ENCODE measurements at places on chromosomes 13 and 19.

DNA sequence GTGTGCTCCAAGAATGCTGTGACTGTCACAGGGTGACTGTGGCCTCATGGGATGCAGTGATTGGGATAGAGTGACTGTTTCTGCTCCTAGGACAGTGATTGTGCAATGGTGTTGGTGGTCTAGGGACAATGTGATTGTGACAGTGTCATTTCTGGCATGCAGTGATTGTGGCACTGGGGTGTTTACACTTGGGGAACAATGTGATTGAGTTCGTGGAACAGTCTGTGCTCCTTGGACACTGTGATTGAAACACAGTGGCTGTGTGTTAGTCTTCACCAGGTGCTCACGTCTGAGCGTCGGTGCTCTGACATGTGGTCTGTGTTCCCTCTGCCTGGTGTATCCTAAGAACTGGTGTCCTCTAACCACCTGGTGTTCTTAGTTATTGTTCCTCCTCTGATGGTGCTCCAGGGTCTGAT, 1.7 kb downstream of the PDE4A start:
- no peak for DNase-seq

DNA sequence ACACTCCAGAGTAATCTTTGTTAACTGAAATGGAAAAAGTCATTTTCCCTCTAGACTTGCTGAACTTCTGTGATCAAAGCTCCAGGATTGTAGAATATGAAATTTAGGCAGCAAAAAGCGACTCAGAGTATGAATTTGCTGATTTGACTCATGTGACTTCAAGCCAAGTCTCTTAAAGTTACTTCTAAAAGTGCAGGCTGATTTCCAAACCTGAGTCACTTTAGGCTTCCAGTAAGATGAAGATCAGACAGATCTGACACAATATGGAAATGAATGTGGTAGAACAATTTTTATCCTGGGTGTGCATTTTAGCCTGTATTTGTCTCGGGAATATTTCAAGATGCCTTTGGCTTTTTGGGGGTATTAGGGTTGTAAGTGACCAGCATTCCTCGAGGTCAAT, 151.0 kb upstream of the TMTC4 start:
- no peak for DNase-seq

GRCh38 chr13:99481366-99481765, 19.9 kb upstream of the TM9SF2 start:
- DNase-seq = no peak

DNA sequence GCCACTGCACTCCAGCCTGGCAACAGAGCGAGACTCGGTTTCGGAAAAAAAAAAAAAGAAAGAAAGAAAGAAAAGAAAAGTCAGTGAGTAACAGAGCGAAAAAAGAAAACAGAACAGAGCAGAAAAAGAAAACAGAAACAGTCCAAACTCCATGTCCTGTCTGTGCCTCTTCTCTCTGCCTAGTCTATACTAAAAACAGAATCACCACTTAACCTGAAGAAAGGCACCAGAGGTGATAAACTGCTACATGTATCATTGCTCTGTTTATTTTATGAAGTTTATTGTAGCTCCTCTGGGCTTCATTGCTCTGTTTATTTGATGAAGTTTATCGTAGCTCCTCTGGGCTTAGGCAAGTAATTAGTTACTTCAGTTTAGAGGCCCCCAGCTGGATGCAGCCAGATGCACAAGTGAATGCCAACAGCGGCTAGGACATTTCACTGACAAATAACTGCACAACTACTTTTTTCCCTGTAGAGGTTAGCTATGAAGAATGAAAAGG, 39.2 kb downstream of the TBC1D4 start:
- no peak for DNase-seq

DNA sequence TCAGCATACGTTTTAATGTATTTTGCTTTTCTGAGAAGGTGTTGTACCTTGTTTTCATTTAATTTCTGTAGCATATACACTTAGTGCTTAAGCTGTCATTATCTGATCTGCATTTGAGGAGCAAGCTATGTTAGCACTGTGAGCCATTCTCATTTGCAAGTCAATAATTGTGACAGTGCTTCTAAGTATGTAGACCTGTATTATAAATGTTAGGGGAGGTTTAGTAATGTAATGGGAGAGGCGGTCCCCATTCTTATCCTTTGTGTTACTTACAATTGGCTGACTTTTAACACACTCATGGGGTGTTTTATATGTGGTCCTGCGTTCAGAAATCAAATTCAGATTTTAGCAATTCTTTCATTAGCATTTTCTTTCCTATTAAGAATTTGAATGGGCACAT, 90.2 kb downstream of the GPC6 start:
- no peak for DNase-seq

DNA sequence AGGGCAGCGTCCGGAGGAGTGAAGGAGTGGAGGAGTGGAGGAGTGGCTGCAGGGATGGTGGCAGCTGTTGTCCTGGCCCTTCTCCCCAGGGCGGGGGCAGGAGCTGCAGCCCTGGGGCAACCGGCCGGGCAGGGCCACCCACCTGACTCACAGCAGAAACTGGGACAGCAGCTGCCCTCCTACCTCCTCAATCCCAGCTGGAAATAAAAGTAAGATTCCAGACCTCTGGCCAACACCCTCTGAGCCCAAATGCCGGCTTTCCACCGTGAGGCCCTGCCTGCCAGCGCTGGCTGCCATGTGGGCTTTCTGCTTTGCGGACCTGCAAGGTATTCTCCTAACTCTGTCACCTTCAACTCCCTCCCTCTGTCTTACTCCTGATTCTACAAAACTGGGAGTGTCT, 3.3 kb upstream of the CLPP start:
- DNase-seq = no peak

All from left hindlimb (tissue), 1 donor.